ENCODE measurements at places on chromosomes 7 and 10.

- no peak for DNase-seq
Measured at GRCh38 chr10:32199714-32200394, 143.6 kb upstream of the KIF5B start.

- DNase-seq, result no peak
Measured at GRCh38 chr7:129222064-129222463, 2.8 kb upstream of the AHCYL2 start.

GRCh38 chr7:4131063-4131462 is 551.0 kb upstream of the FOXK1 start:
- no peak for DNase-seq

GRCh38 chr10:71573562-71574518 is 145.7 kb downstream of the C10orf105 start:
- DNase-seq, result no peak

GRCh38 chr10:128660726-128661125 is 534.5 kb upstream of the MKI67 start:
- no peak for DNase-seq

- DNase-seq, result no peak
Measured at GRCh38 chr7:56074371-56074791, 10.3 kb downstream of the SUMF2 start.

- no peak for DNase-seq
Measured at GRCh38 chr10:103667356-103667755, 173.9 kb downstream of the NEURL1 start.

GRCh38 chr7:117036836-117037235 is 83.5 kb downstream of the ST7 start:
- DNase-seq, result no peak

- DNase-seq, result no peak
Measured at GRCh38 chr7:6504996-6505395, 46.3 kb downstream of the GRID2IP start.

- DNase-seq, result no peak
Measured at GRCh38 chr10:31607481-31607880, 288.5 kb downstream of the ZEB1 start.

DNA sequence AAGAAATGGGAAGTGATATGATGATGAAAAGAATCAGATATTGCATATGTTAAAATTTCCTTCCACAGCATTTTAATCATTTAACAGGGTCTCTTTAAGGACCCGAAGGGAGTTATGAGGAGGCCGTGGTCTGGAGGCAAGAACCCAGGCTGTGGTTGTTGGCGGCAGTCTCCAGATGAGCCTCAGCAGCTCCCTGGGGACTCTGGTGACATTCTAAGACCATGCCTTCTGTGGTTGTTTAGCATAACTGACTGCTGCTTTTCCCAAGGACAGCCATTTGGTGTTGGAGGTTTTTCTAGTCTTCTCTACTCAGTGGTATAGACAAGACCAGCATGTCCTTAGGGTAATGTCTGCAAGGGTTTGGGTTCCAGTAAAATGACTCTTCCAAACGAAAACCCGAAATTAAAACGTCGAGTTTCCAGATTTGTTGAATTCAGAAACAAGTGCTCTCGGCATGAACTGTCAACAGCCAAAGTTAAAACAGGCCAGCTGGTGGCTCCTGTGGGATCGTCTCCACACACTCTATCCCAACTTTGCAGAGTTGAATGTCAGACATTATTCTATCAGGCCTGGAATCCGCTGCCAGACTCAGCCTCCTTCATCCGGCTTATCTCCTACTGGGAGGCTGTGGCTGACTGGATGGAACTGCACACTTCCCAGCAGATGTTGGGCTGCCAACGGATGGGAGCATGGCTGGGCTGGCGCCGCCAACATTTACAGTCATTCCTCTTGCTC is 183.1 kb downstream of the TAX1BP1 start:
- no peak for DNase-seq

GRCh38 chr7:106006906-106007305 is 43.8 kb downstream of the CDHR3 start:
- no peak for DNase-seq

DNA sequence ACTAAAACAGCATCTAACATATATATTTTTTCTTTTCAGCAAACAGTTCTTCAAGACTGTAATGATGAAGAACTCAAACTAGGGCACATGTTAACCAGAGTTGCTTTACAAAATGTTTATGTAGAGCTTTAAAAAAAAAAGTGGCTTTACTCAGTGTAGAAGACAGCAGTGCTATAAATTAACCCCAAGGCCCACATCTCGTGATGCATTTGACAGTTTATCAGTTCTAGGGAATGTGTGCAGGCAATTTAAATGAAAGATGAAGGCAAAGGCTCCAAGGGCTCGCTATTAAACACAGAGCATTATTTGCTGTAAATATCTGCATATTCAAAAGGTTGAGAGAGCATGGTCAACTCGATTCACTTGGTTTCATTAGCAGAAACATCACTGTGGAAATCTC is 558.1 kb downstream of the MAGI2 start:
- DNase-seq, result no peak

- DNase-seq, result no peak
Measured at GRCh38 chr7:130087364-130087763, 17.0 kb downstream of the KLHDC10 start.

GRCh38 chr10:77575271-77576006 is 62.2 kb downstream of the KCNMA1 start:
- DNase-seq, result no peak

DNA sequence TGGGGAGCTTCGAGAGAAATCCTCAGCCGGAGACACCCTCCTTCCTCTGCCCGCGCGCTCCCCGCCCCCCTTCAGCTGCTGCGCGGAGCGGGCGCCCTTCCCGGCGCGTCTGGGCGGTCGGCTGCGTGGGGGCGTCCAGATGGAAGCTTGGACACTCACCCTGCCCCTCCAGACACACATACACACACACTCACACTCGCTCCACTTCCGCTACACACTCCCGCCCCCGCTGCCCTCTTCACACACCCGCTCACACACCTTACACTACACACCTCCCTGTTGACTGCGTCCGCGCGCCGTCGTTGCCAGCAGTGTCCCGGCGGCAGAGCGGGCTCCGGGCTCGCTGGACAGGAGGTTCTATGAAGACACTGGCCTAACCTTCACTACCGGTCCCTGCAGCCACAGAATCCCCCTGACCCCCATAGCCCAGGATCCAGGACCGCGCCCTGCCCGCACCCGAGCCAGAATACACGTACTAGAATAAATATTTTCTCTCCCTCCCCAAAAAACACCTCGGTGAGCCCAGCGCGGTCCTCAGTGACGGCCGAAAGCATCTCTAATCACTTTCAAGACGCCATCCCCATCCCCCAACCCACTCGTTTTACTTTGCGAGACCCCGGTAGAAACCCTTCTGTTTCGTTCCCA is 1.1 kb upstream of the EGR2 start:
- no peak for DNase-seq

GRCh38 chr7:114688443-114689055 is 233.3 kb upstream of the MDFIC start:
- DNase-seq, result no peak

Data from GM12864 (cell line).